ENCODE measurements at places on chromosomes 6 and 20.

DNA sequence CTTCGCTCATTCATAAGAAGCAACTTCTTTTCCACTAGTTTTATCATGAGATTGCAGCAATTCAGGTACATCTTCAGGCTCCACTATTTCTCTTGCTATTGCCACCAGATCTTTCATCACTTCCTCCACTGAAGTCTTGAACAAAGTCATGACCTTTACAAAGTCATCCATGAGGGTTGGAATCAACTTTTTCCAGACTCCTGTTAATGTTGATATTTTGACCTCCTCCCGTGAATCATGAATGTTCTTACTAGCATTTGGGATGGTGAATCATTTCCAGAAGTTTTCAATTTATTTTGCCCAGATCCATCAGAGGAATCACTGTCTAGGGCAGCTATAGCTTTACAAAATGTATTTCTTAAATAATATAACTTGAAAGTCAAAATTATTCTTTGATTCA lies 1.5 kb downstream of the CENPQ start:
- DNase-seq: no peak

DNA sequence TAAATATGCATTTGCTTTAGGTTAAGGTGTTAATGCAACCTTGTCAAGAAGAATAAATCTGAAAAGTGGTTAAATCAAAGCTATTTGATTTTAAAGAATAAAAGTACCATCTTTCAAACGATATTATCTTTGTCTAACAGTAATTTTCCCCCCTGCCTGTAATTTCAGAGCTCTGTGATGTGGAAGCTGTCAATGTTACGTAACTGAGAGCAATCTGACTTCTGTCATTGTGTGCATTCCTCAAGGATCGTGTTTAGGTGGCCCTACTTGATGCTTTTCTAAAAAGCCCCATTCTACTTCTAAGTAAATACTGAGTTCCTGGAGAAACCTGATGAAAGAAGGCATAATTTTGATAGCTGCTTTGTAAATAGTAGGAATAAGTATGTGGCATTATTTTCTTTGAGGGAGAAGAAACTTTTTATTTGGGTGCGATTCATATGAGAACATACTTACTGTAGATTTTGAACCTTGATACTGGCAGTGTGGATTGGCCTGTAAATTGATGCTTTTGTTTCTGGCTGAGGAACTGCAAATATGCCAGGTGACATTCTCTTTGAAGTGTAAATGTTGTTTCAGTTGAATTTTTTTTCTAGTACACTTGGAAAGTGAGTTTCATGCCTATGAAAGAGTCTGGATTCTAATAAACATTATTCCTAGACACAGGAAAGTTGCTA lies 529.6 kb upstream of the FLRT3 start:
- no peak for DNase-seq

GRCh38 chr20:62056377-62056776 lies 9.3 kb downstream of the TAF4 start:
- DNase-seq: no peak

- no peak for DNase-seq
These were observed 34.5 kb downstream of the CENPW start for GRCh38 chr6:126374372-126374771.

GRCh38 chr6:84021625-84022024 lies 11.9 kb upstream of the MRAP2 start:
- DNase-seq: no peak

All from amniotic stem cell (primary cell).